ENCODE measurements at places on chromosomes 16 and 17.

GRCh38 chr17:38564869-38565268 is 40.9 kb downstream of the SRCIN1 start:
- DNase-seq: no peak

GRCh38 chr17:82950525-82951102 is 110.8 kb upstream of the ZNF750 start:
- DNase-seq: no peak

GRCh38 chr16:55491691-55492090 is 12.7 kb downstream of the MMP2 start:
- DNase-seq: no peak

- no peak for DNase-seq
These were observed 694 bp downstream of the NF1 start for GRCh38 chr17:31095236-31096105.

GRCh38 chr17:45757431-45758218 is 26.5 kb upstream of the CRHR1 start:
- no peak for DNase-seq

DNA sequence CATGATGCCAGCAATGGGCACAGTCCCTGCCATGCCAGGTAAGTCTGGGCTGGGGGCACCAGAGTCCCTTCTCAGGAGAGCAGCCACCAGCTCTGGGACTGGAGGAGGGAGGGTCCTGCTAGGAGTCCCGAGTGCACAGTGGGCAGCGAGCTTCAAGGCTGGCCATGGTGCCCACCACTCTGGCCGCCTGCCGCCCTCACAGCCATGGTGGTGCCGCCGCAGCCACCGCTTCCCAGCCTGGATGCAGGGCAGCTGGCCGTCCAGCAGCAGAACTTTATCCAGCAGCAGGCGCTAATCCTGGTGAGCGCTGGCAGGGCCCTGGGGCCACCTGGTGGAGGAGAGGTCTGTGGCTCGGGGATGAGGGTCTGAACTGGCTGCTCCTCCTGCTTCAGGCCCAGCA is 17.9 kb upstream of the SMIM5 start:
- no peak for DNase-seq

GRCh38 chr17:50072130-50072529 is 16.2 kb downstream of the ITGA3 start:
- no peak for DNase-seq

GRCh38 chr17:57261084-57261461 is 4.8 kb downstream of the MSI2 start:
- DNase-seq: no peak
